Adrenal gland (tissue), 19 donors: ENCODE measurements at places on chromosomes 3 and 15.

DNA sequence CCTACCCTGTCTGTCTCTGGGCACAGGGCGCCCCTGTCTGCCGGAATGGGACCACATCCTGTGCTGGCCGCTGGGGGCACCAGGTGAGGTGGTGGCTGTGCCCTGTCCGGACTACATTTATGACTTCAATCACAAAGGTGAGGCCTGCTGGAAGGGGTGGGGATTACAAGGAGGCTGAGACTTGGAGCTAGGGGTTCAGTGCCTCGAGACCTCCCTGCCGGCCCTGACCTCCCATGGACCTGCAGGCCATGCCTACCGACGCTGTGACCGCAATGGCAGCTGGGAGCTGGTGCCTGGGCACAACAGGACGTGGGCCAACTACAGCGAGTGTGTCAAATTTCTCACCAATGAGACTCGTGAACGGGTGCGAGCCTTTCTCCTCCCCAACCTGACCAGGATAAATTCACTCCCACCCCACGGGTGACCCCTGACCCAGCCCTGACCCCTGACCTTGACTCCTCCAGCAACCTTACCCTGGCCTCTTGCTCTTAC, 20.4 kb downstream of the PTH1R start:
- peaks cover 8% of the 10 kb centered on the region for H3K4me1 ChIP-seq
- H3K27me3 ChIP-seq = peaks cover 11% of the 10 kb centered on the region

DNA sequence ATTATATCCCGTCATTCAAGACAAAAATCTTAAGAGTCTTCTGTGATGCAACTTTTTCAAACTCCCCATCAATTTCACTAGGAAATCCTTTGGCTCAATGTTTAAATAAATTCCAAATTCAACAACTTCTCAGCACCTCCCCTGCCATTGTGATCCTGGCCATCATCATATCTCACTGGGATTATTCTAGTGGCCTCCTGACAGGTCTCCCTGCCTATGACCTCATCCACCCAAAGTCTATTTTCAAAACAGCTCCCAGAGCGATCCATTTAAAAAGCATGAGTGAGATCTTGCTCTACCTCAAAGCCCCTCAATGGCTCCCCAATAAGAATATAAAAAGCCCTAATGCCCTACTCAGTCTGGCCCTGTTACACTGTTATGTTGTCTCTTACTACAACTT, 293.2 kb downstream of the FOXP1 start:
- no peak overlapping the region for H3K27ac ChIP-seq
- H3K4me1 ChIP-seq = no peaks in the 10 kb centered on the region
- H3K27me3 ChIP-seq = no peaks in the 10 kb centered on the region
- no peak overlapping the region for H3K4me3 ChIP-seq
- no peaks in the 10 kb centered on the region for H3K36me3 ChIP-seq
- no peak for DNase-seq

DNA sequence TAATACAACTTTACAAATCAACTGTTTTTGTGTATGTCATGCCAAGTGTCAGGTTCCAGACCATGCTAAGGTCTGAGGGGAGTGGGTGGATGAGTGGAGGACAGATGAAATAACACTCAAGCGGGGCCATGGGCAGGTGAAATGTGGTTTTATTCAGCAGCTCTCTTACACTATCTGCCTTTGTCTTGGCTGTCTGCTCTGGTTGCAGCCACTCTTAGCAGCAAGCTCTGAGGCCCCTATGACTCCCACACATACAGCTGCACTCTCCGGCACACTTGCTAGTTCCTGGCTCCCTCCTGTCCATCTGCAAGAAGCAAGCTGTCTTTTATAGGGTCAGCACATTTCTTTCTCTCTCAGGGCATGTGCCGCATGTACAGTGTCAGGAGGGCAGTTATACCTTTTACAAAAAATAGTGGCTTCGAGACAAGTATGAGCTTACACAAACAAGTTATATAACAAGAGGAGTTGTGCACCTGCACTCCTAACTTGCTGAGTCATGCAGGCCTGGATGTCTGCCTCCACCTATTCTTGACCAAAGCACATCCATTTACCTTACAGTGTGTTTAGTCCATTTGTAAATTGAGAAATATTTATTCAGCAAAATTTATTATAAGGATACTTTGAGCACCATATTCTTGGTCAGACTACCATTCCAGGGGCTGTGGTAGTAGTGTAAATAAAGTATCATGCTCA, 683.7 kb upstream of the CBLB start:
- H3K27me3 ChIP-seq = no peaks in the 10 kb centered on the region
- H3K27ac ChIP-seq = no peak overlapping the region
- no peak overlapping the region for H3K4me3 ChIP-seq
- no peaks in the 10 kb centered on the region for H3K36me3 ChIP-seq
- DNase-seq = no peak

DNA sequence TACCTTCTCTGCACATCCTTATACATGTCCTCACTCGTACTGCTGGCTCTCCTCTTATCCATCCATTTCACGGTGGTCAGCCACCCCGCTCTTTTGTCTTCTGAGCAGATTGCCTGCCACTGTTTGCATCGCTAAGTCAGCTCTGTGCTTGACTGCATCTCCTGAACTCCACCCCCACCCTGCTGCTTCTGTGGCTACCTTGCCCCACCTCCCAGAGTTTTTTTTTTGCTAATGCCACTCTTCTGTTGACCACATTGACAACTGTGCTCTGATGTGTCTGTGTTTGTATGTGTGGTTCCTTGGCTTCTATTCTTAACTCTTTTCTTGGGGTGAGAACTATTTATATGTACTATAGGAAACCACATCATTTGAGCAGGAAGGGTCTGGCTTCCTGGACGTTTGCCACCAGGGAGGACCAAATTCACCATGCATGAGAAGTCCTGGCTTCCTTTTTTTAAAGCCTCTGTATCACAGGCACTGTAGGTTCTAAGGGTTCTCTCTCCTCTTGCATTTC, 12.8 kb upstream of the MTMR10 start:
- peak; percentile 70 for DNase-seq
- H3K27ac ChIP-seq = no peak overlapping the region
- H3K4me1 ChIP-seq = no peaks in the 10 kb centered on the region
- no peak overlapping the region for H3K4me3 ChIP-seq

GRCh38 chr3:194527726-194528125, 40.9 kb upstream of the ATP13A3 start:
- no peaks in the 10 kb centered on the region for H3K27me3 ChIP-seq
- peak overlapping the region; percentile 42 for H3K27ac ChIP-seq
- no peak for DNase-seq
- no peak overlapping the region for H3K4me3 ChIP-seq
- no peaks in the 10 kb centered on the region for H3K36me3 ChIP-seq

DNA sequence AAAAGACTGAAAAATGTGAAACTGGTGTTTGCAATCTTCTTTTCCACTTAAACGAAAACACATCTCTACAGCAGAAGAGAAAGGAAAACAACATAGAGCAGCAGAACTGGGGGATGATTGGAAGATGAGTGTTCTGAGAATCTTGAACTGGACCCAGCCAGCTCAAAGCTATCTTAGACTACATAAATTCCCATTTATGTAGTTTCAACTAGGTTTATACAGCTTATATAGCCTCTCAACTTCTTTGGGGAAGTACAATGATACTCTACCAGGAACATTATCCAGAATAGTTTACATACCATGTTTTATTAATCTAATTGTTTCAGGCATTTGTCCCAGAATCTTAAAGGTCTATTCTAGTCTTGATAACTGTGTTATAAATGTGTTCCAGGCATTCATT, 658.2 kb upstream of the LMCD1 start:
- H3K4me3 ChIP-seq = no peak overlapping the region
- H3K27ac ChIP-seq = no peak overlapping the region
- H3K27me3 ChIP-seq = no peaks in the 10 kb centered on the region
- H3K36me3 ChIP-seq = no peaks in the 10 kb centered on the region
- no peak for DNase-seq
- H3K4me1 ChIP-seq = no peaks in the 10 kb centered on the region

- H3K27me3 ChIP-seq = peaks cover 94% of the 10 kb centered on the region
- H3K27ac ChIP-seq = no peak overlapping the region
- no peak overlapping the region for H3K4me3 ChIP-seq
Measured at GRCh38 chr15:60006873-60007272, 2.8 kb downstream of the FOXB1 start.

- peak; percentile 65 for DNase-seq
- H3K4me1 ChIP-seq = no peaks in the 10 kb centered on the region
- H3K36me3 ChIP-seq = no peaks in the 10 kb centered on the region
- no peak overlapping the region for H3K4me3 ChIP-seq
- H3K27ac ChIP-seq = no peak overlapping the region
- H3K27me3 ChIP-seq = no peaks in the 10 kb centered on the region
Measured at GRCh38 chr3:158539414-158540014, 31.5 kb upstream of the MLF1 start.

DNA sequence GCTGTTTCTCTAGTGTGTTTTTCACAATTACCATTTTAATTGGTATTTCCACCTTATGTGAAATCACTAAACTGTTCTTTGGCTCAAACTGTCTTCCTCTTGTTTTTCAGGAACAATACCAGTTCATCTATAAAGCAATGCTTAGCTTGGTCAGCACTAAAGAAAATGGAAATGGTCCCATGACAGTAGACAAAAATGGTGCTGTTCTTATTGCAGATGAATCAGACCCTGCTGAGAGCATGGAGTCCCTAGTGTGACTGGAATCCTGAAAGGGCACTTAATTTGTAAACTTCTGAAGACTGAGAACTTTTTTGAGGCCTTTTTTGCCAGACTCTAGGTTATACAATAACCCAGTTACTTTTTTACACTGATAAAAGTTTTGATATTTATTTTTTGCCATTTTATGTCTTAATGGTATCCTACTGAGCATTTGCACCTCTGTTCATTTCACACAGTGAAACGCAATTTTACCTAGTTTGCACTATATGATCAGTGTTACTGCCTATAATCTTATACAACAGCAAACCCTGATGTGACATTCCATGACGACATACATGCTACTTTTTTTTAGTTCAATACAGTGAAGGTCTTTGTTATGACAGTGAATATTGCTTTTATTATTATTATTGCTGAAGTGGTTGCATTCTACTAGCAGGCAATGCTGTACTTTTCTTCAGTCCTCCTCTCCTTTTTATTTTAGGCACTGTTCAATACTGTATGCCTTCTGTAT, 80.1 kb downstream of the FEZF2 start:
- H3K27me3 ChIP-seq = no peaks in the 10 kb centered on the region
- no peaks in the 10 kb centered on the region for H3K4me1 ChIP-seq

DNA sequence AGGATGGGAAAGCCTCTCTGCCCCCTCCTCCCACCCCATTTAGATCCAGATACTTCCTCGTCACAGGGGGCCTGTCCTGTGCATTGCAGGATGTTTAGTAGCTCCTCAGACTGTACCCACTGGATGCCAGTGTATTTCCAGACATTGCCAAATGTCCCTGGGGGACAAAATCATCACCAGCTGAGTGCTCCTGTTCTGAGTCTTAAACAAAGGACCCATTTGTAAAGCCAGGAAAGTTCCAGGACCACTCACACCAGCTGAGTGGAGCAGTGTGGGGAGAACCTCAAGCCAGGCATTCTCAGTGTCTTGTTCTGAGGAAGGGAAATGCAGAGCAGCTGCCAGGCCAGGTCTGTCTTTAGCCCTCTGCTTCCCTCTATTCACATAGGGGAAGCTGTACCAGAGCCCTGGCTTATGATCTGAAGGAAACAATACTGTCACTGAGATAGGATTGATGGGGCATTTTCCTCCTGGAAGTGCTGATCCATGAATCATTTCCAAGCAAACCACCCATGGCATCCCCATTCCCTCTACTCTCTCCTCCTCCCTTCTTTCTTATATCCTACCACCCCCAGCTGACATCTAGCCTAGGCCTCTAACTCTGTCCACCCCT, 67.4 kb upstream of the MEX3B start:
- DNase-seq = no peak
- no peak overlapping the region for H3K27ac ChIP-seq
- no peaks in the 10 kb centered on the region for H3K4me1 ChIP-seq
- no peaks in the 10 kb centered on the region for H3K36me3 ChIP-seq
- H3K4me3 ChIP-seq = no peak overlapping the region

- H3K4me1 ChIP-seq = no peaks in the 10 kb centered on the region
- no peaks in the 10 kb centered on the region for H3K36me3 ChIP-seq
Measured at GRCh38 chr3:76864355-76864754, 175.5 kb upstream of the ROBO2 start.

- H3K4me3 ChIP-seq = no peak overlapping the region
- peaks cover 8% of the 10 kb centered on the region for H3K4me1 ChIP-seq
- H3K36me3 ChIP-seq = peaks cover 43% of the 10 kb centered on the region
- no peak overlapping the region for H3K27ac ChIP-seq
- H3K27me3 ChIP-seq = no peaks in the 10 kb centered on the region
Measured at GRCh38 chr15:44550734-44551133, 13.8 kb downstream of the EIF3J start.

- H3K36me3 ChIP-seq = no peaks in the 10 kb centered on the region
- H3K4me1 ChIP-seq = peaks cover 60% of the 10 kb centered on the region
- H3K4me3 ChIP-seq = no peak overlapping the region
- DNase-seq = peak; percentile 71
Measured at GRCh38 chr3:50324351-50325112, 2.0 kb upstream of the HYAL2 start.

- peak; percentile 63 for DNase-seq
- no peaks in the 10 kb centered on the region for H3K27me3 ChIP-seq
- no peak overlapping the region for H3K27ac ChIP-seq
- no peaks in the 10 kb centered on the region for H3K36me3 ChIP-seq
- H3K4me3 ChIP-seq = no peak overlapping the region
Measured at GRCh38 chr3:39141171-39141995, 12.0 kb downstream of the CSRNP1 start.

DNA sequence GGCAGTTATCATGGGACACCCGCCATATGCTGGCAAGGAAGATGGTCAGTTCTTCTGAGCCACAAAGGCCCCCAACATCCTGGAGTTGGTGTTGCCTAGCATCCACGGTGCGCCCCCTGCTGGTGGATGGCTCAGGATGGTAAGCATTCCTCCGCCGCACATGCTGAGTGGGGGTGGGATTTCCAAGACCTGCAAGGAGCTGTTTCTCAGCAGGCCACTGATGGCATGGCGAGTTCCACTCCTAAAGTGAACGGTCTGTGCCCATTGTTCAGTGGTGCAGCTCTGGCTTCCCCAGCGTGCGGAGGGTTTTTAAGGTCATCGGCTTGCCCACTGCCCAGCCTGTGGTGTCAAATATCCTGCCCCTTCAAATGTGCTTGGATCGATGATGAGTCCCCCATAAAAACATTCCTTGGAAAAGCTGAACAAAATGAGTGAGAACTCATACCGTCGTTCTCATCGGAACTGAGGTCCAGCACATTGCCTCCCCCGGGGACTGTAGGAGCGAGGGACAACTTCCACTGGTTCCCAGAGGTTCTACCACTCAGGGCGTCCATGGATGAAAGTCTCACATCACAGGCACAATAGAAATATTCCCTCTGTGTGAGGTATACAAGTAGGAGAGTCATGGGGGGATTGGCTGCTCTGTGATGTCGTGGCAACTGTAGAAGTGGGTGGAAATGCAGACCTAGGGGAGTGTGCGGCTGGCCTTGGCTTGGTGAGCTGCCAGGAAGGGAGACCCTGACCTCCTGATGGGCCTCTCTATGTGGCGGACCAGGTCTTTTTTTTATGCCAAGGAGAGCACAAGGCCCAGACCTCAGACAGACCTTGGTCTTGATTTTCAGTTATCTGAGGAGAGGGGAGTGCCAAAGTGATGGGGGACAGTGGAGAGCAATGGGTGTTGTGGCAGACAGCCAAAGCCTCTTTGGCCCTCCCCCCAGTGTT, 102.0 kb downstream of the SNRPN start:
- H3K27me3 ChIP-seq = no peaks in the 10 kb centered on the region
- H3K4me3 ChIP-seq = no peak overlapping the region
- H3K4me1 ChIP-seq = no peaks in the 10 kb centered on the region

GRCh38 chr15:34993412-34993811, 5.3 kb upstream of the ZNF770 start:
- H3K27ac ChIP-seq = no peak overlapping the region
- H3K4me1 ChIP-seq = no peaks in the 10 kb centered on the region
- H3K27me3 ChIP-seq = no peaks in the 10 kb centered on the region
- H3K4me3 ChIP-seq = no peak overlapping the region
- no peaks in the 10 kb centered on the region for H3K36me3 ChIP-seq

- no peaks in the 10 kb centered on the region for H3K27me3 ChIP-seq
- peaks cover 4% of the 10 kb centered on the region for H3K4me1 ChIP-seq
- no peak overlapping the region for H3K27ac ChIP-seq
- H3K4me3 ChIP-seq = no peak overlapping the region
- no peak for DNase-seq
Measured at GRCh38 chr3:113771993-113772392, 25.2 kb downstream of the ATP6V1A start.
